ENCODE measurements at places on chromosomes 12 and 14.
A peak's percentile ranks its signal among the peaks of the same experiment; 100 is the strongest.

DNA sequence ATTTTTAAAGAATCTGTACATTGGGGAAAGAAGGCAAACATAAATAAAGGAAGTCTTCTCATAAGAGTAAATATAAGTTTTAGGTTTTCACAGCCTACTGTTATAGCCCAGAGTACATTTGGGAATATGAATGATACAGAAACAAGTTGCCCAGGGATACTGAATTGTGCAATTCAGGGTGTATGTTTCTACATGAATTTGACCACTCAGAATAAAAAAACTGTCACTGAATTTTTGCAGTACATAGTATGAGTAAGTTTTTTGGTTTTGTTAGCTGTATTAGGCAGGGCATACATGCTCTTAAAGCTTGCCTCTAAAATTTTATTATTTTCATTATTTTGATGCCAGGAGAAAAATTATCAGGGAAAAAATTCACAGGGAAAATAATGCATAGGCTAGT lies 6.6 kb upstream of the PCNX4 start:
- DNase-seq = no peak

- no peak for DNase-seq
Measured at GRCh38 chr14:29240066-29240465, 473.5 kb downstream of the FOXG1 start.

DNA sequence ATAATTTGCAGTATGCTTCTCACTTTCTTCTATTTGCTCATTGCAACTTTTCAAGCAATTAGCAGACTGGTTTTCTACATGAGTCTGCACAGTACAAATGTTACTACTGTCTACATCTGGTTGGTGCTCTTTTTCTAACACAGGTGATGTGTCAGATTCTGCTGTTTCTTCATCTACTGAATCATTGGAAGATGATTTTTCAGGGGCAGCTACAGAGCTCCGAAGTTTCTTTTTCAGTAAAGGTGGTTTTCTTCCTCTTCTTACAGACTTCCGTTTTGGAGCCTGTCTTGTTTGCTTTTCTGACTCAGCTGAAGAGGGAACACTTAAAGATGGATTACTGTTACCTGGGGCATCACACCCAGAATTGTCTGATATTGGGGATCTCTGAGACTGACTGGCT lies 62.1 kb downstream of the SCAF11 start:
- no peak for DNase-seq

- no peak for DNase-seq
Measured at GRCh38 chr14:60965402-60965801, 15.5 kb downstream of the TRMT5 start.

- no peak for DNase-seq
Measured at GRCh38 chr12:123919980-123920360, 52.7 kb downstream of the CCDC92 start.

GRCh38 chr12:15717940-15718567 lies 71.1 kb downstream of the EPS8 start:
- DNase-seq = no peak

GRCh38 chr14:65223636-65224035 lies 121.3 kb upstream of the MAX start:
- DNase-seq = no peak

DNA sequence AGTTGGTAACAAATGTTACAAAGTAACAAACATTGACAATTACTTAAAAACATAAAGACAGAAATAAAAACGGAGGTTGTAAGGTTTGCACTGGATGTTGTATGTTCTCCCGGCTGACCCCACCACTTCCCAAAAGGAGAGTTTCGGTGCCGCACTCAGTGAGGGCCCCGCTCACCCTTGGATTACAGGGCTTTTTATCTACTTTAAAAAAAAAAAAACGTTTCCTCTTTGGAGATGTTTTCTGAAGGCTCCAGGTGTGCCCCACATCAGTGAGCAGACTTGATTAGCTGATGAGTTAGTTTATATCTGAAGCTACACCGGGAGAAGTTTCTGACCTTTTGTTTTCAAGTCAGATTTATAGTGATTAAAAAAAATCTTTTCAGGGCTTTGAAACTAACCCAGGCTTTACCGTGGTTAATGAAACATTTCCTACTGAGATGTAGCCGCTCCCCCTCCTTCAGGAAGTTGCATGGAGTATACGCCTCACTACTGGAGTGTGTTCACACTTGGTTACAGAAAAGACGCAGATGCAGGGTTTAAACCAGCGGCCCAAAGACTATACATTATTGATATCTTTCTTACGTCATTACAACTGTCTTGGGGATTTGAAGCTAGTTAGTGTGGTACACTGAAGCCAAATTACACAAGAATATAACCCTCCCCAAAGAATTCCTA lies 38.0 kb upstream of the BCL7A start:
- DNase-seq = no peak

- no peak for DNase-seq
Measured at GRCh38 chr12:116416166-116416565, 138.7 kb upstream of the MED13L start.

GRCh38 chr12:92142251-92142926 lies 3.3 kb downstream of the BTG1 start:
- DNase-seq = no peak

GRCh38 chr14:57199921-57200320 lies 68.8 kb downstream of the EXOC5 start:
- no peak for DNase-seq

GRCh38 chr14:26870096-26870495 lies 272.3 kb upstream of the NOVA1 start:
- DNase-seq = no peak

DNA sequence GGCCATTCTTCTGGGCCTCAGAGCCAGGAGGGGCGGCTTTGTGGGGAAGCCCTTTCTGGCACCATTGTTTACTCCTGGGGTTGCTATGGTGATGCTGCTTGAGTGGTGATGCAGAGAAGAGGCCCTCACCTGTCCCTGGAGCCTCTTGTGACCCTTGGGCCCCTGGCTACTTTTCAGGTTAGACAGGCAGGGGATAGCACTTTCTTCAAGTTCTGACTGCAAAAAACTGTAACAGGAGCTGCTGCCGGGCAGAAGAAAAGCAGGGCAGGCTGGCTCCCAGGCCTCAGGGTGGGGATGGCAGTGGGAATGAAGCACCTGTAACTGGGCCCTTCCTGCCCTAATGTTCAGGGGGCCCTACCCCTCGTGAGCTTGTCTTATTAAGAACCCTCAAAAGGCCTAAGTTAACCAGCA lies at the start of gene TEX52:
Gene TEX52 (minus strand): TSS at position 19 of the 411 bp plus-strand sequence. CDS start 13 bp downstream, at position 6.
- no peak for DNase-seq

DNA sequence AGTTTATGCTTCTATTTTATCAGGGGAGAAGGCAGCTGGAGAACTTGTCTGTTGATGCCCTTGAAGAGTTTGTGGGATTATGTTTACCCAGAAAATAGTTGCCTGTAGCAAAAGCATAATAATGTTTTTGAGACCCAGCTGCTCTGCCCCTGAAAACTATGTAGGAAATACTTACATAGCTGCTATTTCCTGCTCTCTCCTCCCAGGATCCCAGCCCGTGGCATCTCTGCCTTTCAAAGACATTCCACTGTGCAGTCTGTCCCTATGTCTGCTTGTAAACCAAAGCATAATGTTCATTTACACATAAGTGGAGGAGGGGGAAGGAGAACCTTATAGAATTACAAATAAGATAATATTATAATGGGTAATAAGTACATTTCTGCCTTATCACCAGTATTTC lies 198.7 kb downstream of the SYT1 start:
- no peak for DNase-seq

DNA sequence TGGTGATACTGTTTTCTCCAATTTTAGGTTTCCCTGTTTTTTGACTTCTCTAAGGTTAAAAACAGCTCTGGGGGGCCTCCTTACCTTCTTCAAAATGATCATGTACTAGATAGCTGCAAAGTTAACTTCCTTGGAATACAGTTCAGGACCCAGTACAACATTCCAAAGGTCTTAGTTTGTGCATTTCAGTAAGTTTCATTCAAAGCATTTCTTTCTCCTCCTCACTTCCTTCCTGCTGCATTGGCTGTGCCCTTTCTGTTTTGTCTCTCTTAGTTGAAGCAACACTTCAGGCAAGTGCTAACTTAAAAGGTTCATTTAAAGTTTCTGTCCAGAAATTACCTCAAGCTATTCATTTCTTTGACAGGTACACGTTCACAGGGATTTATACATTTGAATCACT lies 95.7 kb downstream of the SCN8A start:
- DNase-seq = no peak

DNA sequence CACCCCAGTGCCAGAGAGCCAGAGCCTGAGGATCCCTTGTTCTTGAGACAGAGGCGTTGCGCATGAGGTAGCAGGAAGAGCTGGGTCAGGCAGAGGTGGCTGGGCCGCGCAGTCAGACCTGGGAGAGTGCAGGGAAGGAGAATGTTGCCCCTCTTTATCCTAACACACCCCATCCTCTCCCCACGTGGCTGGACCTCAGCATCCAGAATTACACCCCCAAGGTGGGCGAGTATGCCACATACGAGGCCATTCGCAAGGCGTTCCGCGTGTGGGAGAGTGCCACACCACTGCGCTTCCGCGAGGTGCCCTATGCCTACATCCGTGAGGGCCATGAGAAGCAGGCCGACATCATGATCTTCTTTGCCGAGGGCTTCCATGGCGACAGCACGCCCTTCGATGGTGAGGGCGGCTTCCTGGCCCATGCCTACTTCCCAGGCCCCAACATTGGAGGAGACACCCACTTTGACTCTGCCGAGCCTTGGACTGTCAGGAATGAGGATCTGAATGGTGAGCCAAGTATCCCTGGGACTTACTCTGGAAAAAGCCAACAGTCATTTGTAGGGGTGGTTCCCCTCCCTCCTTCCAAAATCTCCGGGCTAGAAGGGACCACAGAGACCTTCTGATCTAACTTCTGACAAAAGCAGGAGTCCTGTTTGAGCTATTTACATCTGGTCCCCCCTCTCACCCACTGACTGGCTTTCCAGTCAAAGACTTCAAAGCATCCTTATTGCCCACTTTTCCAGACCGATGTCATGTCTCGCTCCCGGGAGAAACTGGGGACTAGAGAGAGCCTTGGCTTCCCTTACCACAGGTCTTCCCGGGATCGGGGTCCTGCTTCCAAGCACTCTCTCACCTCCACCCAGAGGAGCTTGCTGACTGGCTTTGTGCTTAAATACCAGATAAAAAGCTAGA lies 6.1 kb downstream of the MMP14 start:
- no peak for DNase-seq

DNA sequence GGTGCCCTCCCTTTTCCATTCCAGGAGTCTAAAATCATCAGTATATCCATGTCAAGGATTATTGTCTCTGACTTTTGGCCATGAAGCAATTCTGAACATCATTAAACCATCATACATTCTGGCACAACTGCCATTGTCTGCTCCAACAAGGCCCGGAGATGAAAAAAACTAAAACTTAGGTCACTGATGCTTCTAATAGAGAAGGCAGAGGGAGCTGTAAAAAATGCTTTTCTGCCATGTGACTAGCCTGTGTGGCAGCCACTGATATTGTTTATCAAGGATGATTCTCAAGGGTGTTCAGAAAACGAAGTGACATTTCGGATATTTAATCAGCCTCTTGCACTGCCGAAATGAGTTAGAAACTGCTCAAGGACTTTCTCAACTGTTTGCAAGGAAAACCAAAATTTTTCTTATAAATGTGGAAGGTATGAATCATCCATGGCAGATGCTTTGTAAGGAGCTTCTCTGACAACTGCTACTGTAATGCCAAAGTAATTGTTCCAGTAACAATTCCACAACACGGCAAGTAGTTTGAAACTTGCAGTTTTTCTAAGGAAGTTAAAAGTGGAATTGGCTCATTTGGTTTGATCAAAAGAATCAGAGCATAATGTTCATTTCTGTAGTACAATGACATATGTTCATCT lies 1076.5 kb upstream of the FLRT2 start:
- no peak for DNase-seq

DNA sequence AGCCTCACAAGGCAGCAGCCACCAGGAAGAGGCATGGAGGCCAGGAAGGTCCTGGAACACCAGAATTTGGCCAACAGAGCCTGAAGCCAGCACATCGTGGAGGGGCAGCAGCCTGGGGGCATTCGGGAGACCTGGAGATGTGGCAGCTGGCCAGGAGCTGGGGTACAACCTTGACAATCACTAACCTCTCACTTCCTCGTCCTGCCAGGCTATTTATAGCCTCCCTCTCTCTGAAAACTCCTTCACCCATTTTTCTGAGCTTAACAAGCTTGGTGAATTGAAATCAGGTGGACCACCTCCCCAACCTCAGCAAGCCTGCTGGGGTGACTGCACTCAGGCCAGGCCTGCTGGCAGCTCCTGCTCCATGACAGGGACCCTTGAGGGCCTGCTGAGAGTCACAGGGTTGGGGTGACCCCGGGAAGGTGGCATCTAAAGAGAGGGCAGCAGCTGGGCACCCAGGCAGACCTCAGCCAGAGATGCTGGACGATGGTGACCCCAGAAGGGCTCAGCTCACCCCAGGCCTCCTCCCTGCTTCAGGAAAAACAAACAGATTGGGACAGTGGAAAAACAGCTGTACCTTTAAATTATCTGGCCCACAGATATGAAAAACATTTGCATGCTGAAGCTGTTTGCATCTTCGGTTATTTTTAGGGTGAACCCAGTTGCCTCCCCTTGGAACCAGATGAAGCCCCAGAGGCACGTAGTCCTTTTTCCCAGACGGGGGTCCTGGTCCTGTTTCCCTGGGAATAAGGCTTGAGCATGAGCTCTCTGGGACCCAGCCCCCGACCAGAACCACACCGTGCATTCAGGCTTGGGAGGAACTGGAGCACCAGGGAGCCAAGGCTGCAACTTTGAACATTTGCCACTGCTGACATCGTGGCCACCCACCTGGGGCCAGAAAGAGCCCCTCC lies 67.0 kb downstream of the PITPNM2 start:
- DNase-seq = no peak

GRCh38 chr12:125983094-125983783 lies 918.0 kb downstream of the AACS start:
- peak; percentile 80 for DNase-seq

DNA sequence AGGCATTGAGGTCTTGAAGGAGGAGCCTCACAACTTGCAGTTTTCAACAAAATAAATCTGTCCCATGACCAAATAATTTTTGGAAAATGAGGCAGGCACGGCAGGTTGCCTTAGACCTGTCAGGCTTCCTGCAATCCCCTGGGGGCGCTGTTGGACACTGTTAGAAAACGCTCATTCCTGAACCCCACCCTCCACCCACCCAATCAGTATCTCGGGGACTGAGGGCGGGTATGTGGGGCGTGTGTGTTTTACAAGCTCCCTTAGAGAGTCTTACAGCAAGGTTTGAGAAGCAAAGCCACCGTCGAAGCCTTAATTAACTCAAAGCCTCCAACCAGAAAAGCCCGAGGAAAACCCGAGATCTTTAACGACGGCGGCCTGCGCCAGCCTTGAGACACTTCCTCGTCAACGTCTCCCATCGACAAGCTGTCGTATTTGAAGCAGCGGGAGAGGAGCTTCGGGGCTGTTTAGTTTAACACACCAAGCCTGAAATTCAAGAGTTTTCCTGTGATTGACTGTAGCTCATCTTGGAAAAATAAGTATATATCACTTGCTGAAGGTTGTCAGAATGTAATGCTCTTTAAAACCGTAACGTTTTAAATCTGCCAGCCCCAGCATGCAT lies 123.0 kb downstream of the GLT1D1 start:
- DNase-seq = no peak

GRCh38 chr14:91311284-91311662 lies 66.8 kb upstream of the GPR68 start:
- no peak for DNase-seq

- no peak for DNase-seq
Measured at GRCh38 chr12:110931315-110931728, 10.9 kb upstream of the MYL2 start.

- DNase-seq = no peak
Measured at GRCh38 chr12:68451261-68452077, 119.3 kb upstream of the MDM1 start.

Data from breast epithelium (tissue), 4 donors.